ENCODE measurements at places on chromosomes 3 and 15.

DNA sequence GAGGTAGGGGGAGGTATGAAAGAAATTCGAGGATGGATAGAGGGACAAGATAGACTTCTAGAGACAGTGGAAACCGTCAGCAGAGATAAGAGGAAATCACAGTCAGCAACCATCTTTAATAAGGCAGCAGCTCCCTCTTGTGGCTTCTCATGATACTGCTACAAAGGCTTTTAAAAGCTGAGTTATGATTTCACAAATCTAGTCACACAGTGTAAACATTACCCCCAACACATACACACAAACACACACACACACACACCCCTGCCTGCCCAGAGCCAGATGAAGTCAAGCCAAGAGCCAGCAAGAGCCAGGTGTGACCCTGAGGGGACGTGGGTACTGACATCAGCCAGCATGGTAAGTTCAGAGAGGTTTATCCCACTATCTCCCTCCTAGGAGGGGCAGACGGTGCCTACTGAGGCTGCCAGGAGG lies 18.9 kb upstream of the TGM5 start:
- DNase-seq, result peak; percentile 65

GRCh38 chr3:72597756-72598195 lies 250.5 kb downstream of the SHQ1 start:
- DNase-seq, result no peak

- no peak for DNase-seq
These were observed 1522.1 kb downstream of the OTOL1 start for GRCh38 chr3:163018664-163019063.

GRCh38 chr3:21393683-21394311 lies 357.2 kb downstream of the ZNF385D start:
- no peak for DNase-seq

DNA sequence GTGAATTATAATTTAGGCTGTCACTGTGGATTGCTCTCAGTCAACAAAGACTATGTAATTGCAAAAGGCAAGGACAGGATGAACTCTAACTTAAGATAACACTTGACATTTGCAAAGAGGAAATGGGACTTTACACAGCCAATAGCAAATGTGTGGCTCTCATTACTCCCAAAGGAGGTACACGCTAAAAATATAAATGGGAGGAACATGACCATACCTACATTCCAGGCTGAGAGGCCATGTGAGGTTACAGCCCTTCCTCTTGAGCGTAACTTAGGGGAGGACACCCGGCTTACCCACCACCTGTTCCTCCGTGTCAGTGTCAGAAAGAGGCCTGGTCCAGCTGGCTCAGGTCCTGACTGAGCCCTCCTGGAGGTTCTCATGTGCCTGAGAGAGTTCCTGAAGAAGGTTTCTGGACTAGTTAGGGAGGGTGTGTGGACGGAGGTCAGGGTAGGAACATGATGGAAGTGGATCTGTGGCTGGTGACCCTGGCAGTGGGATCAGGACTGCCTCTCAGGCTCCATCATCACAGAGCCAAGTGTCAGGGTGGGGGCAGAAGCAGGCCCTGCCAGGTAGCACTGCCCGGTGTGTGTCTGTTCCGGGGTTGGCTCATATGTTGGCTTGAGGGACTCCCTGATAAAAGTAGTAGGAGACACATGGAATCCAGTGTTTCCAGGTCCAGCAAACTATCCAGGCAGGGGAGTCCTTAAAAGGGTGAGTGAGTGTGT lies 7.9 kb downstream of the POPDC2 start:
- no peak for DNase-seq

GRCh38 chr3:18249126-18249525 lies 176.0 kb downstream of the SATB1 start:
- no peak for DNase-seq

DNA sequence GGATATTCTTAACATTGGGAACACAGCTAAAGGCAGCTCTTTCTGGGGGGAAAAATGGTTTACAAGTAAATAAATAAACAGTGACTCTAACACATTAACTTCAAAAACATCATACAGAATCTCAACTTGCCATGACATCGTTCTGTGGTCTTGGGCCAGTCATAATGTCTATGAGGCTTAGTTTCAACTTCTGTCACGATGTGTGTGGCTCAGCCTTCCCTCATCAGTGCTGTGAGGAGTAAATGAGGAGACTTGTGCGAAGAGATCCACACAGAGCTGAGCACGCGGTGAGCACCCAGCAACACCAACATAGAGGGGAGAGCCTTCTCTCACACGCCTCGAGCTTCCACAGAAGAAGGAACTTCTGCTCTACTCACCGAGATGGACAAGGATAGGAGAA lies 49.0 kb downstream of the DZIP1L start:
- no peak for DNase-seq

DNA sequence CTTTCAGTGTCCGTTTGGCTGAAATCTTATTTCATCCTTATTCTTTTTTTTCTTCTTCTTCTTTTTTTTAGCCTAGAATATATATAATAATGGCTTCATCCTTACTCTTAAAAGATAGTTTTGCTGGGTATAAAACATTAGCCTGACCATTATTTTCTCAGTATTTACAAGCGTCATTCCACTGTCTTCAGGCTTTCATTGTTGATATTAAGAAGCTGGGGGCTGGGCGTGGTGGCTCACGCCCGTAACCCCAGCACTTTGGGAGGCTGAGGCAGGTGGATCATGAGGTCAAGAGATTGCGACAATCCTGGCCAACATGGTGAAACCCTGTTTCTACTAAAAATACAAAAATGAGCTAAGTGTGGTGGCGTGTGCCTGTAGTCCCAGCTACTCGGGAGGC lies 10.6 kb downstream of the ZNF710 start:
- no peak for DNase-seq

DNA sequence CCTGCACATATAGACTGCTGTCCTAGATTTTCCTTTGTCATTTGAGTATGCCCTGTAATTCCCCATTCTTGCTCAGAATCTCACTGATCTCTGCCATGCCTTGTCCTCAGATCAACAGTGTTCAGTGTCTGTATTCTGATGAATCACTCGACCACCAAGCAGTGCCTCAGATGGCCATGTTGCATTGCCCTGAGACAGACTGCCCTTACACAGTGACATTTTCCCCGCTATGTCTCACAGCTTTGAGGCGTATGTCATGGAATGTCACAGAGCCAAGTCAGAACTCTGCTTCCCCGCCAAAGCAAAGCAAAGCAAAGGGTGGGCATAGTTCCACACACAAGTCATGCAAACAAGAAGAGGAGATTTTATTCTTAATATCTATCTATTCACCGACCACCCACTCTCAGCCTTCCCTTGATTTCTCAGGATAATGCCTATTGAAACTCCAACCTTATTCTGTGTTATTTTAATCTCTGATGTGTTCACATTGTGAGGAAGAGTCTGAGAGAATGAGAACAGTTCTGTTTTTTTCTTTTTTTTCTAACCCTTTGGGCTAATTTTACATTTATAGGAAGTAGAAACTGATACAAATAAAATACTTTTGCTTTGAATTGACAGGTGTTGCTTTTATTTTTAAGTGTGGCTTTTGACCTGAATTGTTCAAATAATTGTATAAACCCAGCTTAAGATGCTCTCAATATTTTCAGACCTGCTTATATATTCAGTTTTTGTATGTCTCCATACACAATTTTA lies 16.9 kb upstream of the PSMD6 start:
- peak; percentile 30 for DNase-seq

- peak; percentile 41 for DNase-seq
These were observed 57.6 kb upstream of the FRMD4B start for GRCh38 chr3:69443457-69443920.

DNA sequence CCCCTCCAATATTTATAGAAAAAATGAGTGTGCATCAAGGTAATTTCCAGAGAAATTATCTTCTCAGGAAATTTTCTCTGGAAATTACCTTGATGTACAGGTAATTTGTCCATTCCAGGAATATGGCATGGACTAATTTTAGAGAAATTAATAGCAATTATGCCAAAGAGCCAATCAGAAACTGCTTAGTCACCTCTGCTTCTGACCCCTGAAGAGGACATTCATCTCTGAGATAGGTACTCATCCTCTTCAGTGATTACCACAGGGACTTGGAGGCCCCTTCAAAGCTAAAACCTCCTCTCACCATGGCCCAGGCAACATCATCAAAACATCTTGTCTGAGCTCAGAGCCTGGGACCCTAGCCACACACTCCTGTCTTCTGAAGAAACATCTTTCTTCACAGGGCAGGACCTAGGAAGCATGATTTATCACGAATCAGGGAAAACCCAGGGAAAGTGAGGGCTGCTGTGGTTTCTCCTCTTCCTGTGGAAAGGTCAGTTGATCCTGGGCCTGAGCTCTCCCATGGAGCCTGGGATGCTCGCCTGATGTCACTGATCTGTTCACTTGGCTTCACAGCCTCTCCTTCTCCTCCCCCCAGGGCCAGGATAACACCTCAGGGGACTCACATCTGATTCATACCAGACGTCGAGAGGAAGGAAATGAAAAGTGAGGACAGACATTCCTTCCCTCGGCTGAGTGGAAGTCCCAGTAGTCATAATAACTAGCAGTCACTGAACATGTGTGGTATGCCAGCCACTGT lies 210.5 kb downstream of the DTWD1 start:
- DNase-seq, result peak; percentile 99

- no peak for DNase-seq
These were observed 642.4 kb downstream of the GOLGA6L6 start for GRCh38 chr15:19899021-19899824.

DNA sequence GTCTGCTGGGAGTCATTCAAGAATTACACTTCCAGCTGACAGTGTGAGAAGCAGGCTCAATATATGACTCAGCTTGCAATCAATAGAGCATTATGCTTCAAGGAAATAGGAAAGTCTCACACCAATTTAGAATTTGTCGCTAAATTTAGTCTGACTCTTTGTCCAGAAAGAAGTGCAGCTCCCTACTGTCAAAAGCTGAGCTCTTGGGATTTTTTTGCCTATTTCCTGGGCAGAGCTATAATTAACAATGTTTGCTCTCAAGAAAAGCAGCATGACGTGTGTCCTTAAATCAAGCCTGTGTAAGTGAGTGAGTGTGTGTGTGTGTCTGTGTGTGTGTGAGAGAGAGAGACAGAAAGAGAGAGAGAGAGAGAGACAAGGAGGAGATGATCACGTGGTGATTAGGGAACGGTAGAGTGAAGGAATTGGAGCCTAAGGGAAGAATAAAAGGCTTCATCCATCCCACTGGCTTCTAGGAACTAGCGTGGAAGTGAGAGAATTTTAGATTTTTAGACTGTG lies 16.4 kb upstream of the SLC35G2 start:
- DNase-seq, result peak; percentile 12

DNA sequence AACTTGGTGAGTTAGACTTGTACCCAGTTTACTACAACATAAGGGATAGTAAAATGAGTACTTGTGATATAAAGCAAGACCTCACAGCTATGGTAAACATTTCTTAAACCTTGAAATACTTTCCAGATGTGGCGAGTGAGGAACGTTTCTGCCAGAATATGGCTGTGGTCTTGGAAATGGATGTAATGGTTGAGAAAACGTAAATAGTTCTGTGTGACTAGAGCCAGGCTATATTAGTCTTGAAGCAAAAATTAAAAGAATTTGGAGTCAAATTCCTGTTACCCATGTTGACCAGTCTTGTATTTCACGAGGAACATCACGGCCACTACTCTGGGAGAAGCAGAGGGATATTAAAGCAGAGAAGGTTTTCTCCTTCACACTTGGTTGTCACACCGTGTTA lies 15.3 kb downstream of the OR4F15 start:
- DNase-seq, result peak; percentile 54

GRCh38 chr3:150147776-150148175 lies 177.1 kb upstream of the PFN2 start:
- DNase-seq, result peak; percentile 51

DNA sequence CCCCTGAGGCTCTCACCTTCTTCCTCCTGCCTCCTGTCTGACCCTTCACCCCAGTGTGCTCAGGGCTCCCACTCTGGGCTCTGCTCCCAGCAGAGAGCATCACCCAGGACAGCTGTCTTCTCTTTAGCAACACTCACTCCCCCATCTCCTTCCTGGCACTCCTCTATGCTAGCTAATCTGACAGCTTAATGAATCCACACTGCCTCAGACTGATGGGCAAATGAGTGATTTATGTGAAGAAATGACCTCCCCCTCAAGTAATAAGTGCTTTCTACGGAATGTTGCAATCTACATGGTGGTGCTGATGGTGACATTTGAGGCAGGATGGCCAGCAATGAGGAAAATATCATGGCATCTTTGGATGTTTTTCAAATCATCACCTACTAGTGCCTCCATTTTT lies 83.6 kb downstream of the LSM3 start:
- no peak for DNase-seq

DNA sequence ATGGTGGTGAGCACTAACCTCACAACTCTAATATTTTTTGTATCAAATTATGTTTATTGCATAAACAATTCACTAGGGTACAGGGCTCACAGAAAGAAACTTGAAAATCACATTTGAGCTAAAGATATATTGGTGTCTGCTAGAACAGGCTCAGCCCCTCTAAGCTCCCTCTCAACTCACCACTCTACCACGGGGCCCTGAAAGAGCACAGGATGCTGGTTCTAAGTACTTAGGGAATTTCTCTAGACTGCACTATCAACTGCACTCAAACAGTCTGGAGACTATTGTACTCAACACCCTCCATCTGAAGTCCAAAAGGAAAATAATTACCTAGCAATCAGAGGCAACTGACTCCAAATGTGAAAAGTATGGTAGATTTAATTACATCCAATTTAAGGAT lies 98.7 kb upstream of the STRIT1 start:
- DNase-seq, result no peak

DNA sequence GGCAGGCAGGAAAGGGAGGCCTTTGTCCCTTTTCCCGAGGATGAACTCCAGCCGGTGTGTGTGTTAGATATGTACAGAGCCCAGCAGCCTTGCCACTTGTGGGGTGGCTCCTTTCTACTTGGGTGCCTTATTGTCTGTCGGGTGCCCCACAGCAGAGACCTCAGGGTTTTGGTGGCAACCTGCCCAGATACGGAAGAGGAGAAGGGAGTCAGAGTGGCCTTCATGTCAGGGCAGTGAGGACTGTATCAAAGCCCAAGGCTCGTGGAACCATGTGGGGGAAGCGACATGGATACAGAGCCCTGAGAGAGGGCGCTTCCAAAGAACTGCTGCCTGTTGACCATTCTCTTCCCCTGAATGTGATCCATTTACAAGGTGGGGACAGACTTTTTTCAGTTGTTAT lies 166.2 kb downstream of the SLCO3A1 start:
- no peak for DNase-seq

GRCh38 chr3:175502155-175502554 lies 643.0 kb downstream of the NAALADL2 start:
- DNase-seq, result no peak

DNA sequence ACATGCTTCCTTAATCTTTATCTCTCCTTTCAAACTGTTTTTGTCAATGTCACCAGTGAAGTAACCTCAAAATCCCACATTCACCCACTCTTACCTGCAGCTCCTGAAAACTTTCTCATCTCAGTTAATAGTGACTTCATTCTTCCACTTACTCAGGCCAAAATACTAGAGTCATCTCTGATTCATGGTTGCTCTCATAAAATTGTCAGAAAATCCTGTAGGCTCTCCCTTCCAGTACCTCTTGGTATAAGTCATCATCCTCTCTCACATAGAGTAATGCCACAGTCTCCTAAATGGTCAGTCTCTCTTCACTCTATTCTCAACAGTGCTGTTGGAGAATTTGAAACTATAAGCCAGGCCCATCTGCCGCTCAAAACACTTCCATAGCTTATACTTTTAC lies 34.9 kb upstream of the POU1F1 start:
- peak; percentile 14 for DNase-seq

GRCh38 chr3:168424059-168424734 lies 328.5 kb upstream of the GOLIM4 start:
- DNase-seq, result no peak

GRCh38 chr3:120436523-120437050 lies 14.2 kb downstream of the FSTL1 start:
- no peak for DNase-seq
